ENCODE measurements at places on chromosomes 11 and 22.

GRCh38 chr11:90326647-90327046, 103.8 kb upstream of the CHORDC1 start:
- DNase-seq: no peak

DNA sequence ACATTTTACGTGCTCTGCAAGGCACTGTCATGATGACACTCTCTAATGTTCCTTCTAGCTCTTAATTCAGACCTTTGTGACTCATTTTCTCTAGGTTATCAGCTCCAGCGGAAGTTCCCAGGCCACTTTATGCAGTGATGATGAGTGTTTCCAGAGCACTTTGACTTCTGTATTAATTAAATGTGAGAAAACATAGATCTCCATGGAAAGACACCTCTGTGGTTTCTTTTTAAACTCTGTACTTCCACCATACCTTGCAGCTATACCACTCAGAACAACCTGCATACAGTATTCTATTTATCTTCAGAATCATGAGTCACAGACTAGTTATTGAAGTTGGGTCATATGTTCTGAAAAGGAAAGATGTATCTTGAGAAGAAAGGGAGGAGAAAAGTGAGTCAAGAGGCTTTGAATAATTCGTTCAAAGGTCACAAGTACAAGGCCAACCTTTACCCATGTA, 175.6 kb upstream of the TENM4 start:
- no peak for DNase-seq

DNA sequence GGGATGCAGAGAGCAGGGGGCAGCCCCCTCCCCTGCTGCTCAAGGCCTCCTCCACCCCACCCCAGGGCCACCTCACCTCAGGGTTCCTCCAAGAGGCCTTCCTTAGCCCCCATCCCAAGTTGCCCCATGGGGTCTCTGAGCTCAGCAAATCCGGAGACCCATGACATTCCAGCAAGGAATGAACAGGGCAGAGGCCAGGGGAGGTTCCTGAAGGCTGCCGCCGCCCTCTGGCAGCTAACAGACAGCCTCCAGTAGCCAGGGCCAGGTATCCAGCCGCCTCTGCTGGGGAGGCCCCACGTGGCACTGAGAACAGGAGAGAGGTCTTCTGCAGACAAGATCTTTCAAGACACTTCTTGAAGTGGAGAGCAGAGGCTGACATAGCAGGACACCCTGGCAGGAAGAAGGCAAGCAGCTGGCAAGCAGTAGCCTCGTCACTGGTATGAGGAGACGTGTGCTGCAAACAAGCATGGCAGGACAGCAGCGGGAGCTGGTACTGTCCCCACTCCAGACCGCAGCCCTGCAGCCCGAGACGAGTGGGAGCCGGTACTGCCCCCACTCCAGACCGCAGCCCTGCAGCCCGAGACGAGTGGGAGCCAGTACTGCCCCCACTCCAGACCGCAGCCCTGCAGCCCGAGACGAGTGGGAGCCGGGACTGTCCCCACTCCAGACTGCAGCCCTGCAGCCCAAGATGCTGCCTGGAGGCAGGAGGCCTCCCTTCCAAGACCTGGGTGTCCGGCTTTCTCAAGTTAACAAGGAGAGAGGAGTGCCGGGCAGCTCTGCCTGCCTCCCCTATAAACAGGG, 190.6 kb downstream of the IGLL1 start:
- no peak for DNase-seq

- no peak for DNase-seq
Measured at GRCh38 chr11:72712168-72712751, 38.0 kb upstream of the PDE2A start.

- DNase-seq: no peak
Measured at GRCh38 chr22:17260298-17260697, 41.1 kb upstream of the ADA2 start.

DNA sequence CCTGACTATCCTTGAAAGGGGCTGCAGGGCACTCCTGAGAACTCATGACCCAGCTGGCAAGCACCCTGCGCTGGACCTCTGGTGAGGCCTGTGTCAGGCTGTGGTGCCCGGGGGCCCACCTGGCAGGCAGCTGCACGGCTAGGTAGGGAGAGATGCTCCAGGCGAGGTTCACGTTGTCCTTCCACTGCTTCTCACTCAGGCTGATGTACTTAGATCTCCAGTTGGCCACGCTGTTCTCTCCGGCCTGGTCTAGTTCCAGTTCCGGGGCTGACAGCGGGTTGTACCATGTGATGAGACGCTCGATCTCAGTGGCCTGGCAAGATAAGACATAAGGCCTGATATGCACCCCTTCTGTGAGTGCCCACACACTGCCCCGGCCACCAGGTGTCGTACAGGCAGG, 44.7 kb upstream of the SERPIND1 start:
- no peak for DNase-seq

DNA sequence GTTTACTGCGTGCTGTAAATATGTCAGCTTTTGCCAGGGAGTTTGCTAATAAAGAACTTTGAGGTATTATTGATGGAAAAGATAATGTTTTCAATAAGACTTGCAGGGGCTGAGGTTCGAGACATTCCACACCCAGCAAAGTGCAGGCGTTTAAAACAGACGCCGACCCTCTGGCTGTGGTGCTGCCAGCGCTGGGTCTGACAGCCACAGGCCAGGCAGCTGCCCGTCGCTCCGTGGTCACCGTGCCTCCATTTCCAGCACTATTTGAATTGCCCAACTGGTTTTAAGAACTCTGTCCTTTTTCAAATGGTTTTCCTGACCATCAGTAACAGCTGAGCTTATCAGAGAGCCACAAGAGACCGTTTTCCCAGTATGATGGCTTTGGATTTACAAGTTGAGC, 28.1 kb upstream of the ALX4 start:
- DNase-seq: no peak

GRCh38 chr11:73239571-73240189, 21.6 kb downstream of the P2RY2 start:
- no peak for DNase-seq

GRCh38 chr11:57515332-57516060, at the start of gene SLC43A1:
Gene SLC43A1, minus strand, starts transcription at chr11:57515702. Its CDS starts 1,591 bp downstream, at chr11:57514111.
- no peak for DNase-seq

- DNase-seq: no peak
Measured at GRCh38 chr11:39732001-39732400, 1727.5 kb downstream of the LRRC4C start.

DNA sequence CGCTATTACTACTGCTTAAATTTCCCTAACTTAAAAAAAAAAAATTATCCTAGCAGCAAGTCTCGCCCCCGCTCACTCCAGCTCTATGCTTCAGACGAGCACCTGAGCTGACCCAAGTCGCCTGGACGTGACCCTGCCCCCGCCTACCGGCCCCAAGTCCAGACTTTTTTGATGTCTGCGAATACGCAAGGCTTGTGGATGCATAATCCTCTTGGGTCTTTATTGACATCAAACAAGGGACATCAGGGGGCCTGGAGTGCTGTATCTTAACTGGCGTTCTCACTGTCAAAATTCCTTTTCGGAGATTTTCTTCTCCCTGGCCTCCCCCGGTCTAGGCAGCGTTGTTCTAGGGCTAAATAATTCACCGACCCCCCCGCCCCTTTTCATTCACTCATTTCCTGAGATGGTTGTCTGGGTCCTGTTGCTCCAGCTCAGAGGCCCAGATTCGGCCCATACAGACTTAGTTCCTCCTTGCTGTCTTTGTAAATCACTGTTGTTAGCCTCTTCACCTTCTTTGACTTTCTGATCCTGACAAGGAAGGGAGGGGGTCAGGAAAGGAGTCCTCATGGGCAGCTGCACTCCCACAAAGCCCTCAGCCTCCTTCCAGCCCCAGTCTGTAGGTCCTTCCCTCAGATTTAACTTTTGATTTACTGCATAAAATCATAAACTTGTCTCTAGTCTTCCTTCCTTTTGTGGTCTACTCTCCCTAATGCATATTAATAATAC, 601 bp upstream of the LRP4 start:
- DNase-seq: no peak

GRCh38 chr22:30861688-30862552, 106.7 kb downstream of the MORC2 start:
- no peak for DNase-seq

- DNase-seq: no peak
Measured at GRCh38 chr22:17443405-17444203, 74.3 kb downstream of the CECR2 start.

GRCh38 chr11:28176351-28176750, 68.2 kb downstream of the METTL15 start:
- no peak for DNase-seq

- DNase-seq: no peak
Measured at GRCh38 chr22:38097058-38097457, 13.1 kb upstream of the SLC16A8 start.

- DNase-seq: no peak
Measured at GRCh38 chr11:20627701-20628100, 28.3 kb downstream of the SLC6A5 start.

DNA sequence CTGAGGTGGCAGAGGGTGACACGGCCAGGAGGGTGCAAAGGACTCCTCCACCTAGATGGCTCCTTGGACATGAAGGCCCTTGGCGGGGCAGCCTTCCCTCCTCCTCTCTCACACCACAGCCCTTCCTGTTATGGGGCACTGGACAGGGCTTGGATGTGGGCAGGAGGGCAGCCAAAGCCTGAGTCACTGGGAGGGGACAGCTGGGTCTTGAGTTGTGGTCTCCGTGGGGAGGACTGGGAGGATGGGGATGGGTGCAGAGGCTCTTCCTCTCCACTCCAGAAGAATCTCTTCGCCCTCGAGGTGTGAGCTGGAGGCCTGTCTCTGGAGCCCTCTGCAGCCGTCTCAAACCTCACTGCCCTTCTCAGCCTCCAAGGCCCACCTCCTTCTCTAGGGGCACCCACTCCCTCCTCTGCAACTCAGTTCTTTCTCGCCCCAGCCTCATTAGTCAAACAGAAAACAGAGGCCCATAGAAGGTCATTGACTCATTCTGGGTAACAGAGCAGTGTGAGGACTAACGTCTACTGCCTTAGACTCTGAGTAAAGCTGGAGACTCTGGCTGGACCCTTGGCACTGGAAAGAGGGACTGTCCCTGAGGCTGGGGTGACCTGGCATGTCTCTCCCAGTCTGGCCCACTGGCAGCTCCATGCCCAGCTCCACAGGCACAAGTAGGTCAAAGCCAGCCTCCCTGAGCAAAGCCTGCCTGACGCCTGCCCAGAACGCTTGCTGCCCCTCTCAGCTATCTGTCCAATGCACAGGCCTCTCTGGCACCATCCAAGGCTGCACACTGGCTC, 47.5 kb upstream of the CDON start:
- no peak for DNase-seq

- DNase-seq: no peak
Measured at GRCh38 chr22:24535348-24535747, 19.6 kb downstream of the GUCD1 start.

DNA sequence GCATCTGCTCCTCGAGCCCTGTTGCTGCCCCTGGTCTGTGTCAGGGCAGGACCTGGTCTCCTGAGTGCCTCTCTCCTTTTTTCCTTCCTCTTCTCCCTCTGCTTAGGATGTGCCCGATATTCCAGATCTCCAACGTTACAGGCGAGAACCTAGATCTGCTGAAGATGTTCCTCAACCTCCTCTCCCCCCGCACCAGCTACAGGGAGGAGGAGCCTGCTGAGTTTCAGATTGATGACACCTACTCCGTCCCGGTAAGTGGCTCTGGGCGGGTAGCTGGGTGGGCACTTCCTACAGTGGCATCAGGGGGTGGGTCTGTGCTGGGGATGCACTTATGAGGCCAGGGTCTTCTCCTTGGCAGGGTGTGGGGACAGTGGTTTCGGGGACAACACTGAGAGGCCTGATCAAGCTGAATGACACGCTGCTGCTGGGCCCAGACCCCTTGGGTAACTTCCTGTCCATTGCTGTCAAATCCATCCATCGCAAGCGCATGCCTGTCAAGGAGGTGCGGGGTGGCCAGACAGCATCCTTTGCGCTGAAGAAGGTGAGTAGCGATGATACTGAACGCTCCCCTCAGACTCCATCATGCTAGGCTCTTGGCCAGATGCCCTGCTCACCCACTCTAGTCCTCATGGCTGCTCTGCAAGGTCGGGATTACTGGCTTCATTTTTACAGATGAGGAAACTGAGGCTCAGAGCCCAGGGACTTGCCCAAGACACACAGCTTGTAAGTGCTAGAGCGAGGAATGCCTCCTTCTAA, 20.3 kb downstream of the GTPBP1 start:
- DNase-seq: no peak

DNA sequence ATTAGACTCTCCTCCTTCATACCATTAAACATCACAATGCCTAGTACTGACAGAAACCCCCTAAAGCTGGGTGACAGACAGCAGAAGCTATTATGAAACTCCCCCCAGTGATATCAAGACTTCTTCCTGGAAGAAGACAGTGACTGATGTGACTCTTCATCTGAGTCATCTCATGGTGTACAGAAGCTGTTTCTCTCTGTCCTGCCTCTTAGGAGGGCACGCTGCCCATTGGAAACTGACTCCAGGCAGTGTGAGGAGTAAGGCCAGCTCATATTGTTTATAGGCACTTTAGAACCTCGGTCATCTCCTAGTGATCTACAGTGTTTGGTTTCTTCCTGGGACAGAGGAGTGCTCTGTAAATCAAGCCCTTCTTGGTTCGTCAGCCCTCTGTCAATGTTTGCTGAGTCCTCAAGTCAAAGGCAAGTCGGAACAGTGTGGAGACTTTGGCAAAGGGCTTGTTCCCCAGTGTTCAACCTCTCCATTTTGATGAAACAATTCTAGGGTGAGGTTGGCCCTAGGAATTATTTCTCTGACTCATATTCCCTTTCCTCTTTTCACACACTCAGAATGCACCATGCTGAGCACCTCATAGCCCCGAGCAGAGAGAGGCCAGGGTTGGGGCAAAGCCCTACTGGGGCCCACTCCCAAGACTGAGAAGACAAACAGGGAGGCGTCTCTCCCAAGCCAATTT, 172.5 kb upstream of the TMEM45B start:
- DNase-seq: no peak

- no peak for DNase-seq
Measured at GRCh38 chr11:72491001-72491400, 56.7 kb upstream of the CLPB start.

GRCh38 chr22:41348964-41349484, 32.7 kb upstream of the TEF start:
- no peak for DNase-seq

GRCh38 chr11:69922596-69923111, 103.4 kb upstream of the FGF3 start:
- no peak for DNase-seq

DNA sequence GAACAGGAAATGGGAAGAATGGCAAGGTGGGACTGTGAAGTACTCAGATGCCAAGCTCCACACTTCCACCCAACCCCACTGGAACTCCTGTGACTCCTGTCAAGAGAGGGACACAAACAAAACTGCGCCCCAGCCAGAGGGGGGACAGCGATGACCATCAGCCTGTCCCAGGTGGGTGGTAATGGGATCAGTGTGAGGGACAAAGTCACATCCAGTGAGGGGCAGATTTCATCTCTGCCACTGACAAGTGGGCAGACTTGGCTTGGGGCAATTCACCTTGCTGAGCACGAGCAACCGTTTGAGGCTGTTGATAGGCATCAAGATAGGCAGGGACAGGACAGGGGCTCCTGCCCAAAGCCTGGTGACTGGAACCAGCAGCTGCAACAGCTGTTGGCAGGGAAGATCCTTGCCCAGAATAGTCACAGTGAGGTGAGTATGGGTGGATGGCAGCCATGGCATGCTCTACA, 105.4 kb upstream of the PITPNB start:
- DNase-seq: no peak

- no peak for DNase-seq
Measured at GRCh38 chr11:69910519-69911309, 91.5 kb upstream of the FGF3 start.

GRCh38 chr11:108817976-108818375, 153.1 kb downstream of the DDX10 start:
- no peak for DNase-seq

Data from activated T-cell treated with anti-CD3 and anti-CD28 coated beads for 24 hours (primary cell).